ENCODE measurements at places on chromosomes 1 and 21.

GRCh38 chr21:37204580-37204979 lies 62.6 kb downstream of the VPS26C start:
- DNase-seq = no peak

GRCh38 chr1:61370913-61371279 lies 288.5 kb downstream of the NFIA start:
- DNase-seq = no peak

DNA sequence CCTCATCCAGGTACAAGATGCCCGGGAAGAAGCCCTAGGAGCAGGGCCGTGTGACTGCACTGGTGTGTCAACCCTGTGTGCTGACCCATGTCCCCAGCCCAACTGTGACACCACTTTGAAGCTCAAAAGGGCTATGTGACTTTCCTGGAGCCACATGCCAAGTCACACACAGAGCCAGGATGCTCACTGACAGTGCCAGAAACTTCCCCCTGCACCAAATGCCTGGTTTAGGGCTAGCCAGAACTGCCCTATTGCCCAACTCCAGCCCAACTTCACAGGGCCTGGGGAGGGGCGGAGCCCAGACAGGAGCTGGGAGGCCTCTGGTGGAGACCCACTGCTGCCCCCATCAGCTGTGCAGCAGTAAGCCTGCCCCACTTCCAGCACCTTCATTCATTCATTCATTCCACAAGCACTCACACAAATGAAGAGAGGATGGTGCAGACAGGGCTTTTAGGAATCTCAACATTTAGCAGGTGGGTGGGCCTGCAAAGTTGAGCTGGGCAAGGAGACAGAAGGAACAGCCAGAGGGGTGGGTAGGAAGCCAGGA lies 36.7 kb downstream of the KCNQ4 start:
- peak; percentile 62 for DNase-seq

- peak; percentile 68 for DNase-seq
Observed at GRCh38 chr21:41167348-41168342, at the start of gene BACE2. Gene BACE2, plus strand, starts transcription at chr21:41168160. Its CDS starts 104 bp downstream, at chr21:41168264.

DNA sequence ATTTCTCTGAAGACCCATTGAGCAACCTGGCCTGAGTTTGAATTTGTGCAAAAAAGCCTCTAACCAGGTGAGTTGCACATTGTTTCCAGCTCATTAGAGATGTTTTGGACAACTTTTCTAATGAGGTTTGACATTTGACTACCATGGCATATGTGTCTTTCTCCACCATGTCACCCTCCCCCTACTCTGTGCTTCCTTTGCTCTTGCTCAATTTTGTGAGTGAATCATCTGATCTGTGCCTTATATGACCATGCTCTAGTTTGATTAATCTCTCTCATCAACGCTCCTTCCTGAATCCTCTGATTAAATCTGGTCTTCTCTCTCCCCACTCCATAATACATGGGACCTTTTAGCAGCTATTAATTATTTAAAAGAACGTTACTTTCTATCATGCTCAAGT lies 144.8 kb upstream of the SAMSN1 start:
- no peak for DNase-seq

DNA sequence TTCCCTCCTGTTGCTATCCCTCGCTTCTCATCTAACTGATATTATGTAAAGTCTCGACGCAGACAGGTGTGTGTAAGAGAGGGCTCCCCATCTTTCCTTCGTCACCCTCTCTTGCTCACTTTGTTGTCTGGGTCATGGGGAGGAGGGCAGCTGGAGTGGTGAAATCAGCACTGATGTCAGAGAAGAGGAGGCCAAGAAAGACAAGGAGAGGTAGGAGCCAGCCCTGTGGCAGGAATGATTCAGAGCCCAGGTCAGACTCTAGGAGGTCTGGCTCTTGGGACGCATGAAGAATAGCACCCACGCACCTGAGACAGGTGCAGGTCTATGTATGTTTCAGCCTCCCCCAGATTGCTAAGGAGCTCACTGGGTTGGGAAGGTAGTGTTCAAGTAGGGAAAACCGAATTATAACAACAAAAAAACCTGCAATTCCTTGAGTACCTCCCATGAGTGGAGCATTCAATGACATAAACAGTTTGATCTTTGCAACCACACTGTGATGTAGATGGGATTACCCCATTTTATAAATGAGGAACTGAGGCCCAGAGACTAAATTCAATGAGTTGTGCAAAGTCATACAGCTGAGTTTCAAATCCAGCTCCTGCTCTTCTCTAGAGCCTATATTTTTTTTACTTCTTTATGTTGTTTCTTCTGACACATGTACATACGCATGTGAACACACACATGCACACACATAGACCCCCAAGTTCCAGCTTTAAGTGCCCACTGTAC lies 10.4 kb downstream of the NUAK2 start:
- no peak for DNase-seq

GRCh38 chr1:42936309-42937078 lies 22.2 kb downstream of the SLC2A1 start:
- no peak for DNase-seq

DNA sequence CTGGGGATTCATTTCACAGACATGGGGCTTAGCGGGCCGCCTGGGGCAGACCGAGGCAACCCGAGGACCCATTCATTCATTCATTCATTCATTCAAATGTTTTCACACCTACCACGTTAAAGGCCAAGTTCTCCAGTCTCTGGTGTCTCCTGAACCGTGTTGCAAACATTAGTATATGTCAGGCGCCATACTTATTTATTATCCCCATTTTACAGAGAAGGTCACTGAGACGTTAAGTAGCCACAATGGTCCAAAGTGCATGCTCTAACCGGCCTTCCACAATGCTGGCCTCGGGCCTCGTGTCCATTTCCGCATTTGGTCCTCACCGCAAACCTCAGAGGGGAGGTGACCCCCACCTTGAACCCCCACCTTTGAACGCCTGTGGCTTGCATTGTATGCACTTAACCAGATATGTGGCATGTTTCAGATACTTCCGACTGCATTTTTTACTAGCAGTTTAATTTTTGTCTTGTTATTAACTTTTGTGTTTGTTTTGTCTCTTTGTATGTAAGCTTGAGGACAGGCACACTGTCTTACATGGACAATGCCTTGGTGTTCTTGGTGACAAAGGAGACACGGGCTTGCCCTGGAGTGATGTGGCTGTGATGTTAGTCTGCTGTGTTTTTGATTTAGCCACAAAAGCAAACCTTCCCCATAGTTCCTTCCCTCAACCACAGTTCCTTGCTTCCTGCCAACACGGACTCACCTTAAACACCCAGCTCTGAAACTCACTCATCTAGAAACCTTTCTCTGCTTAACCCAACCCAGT lies 1.2 kb upstream of the IFFO2 start:
- DNase-seq = no peak

DNA sequence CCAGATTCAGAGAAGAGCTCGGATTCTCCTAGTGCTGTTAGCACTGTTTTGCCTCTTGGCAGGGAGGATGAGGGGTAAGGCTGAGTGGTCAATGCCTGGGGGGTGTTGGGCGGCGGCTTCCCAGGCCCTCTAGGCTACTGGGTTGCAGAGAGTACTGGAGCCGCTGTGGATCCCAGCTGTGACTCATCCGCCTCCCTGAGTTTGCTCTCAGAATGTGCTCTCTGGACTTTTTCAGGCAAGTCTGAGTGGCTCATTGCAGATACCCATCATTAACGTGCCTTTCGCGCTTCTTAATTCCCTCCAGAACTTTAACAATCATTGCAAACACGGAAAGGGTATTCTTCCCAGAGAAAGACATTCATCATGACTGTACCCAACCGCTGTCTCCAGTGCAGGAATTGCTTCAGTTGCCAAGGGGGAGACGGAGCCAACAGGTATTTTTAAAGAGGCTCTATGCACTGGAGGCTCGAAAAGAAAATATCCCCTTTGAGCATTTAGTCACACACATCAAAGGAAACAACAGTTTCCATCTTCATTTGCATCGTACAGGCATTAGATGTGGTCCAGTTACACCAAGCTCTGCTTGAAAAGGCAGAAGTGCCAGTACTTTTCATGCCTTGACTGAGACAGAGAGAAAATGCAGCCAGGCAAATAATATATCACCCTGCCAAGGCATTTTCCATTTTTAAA lies 14.4 kb upstream of the CAMTA1 start:
- no peak for DNase-seq

- no peak for DNase-seq
Observed at GRCh38 chr1:65734979-65735378, 57.7 kb upstream of the PDE4B start.

- DNase-seq = no peak
Observed at GRCh38 chr1:233097959-233098580, 147.7 kb downstream of the NTPCR start.

DNA sequence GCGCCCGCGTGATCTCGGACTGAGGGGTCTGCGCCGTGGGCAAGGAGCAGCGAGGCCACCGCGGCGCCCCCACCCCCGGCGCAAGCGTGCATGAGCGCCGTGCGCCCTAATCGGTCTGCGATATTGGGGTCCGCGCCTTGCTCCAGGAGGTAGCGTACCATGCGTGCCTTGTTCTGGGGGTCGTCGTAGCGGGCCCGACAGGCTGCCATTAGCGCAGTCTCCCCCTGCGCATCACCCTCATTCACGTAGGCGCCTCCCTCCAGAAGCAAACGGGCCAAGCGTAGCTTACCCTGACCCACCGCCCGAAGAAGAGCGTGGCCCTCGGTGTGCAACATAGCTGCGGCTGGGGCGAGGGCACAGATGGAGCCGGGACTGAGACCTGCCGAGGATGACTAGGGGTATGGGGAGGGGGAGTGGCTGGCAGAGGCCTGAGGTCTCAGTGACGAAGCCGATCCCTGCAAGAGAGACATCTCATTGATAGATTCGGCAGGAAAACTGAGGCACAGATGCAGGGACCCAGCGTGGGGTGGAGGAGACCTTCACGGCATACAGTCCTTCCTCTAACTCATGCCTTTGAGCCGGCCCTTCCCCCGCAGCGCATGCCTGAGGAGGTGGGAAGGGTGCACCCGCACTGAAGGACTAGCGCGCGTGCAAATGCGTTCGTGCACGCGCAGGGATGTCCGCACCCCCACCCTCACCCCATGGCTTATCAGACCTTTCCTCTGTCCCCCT lies 2.8 kb downstream of the ANKRD34A start:
- peak; percentile 31 for DNase-seq

DNA sequence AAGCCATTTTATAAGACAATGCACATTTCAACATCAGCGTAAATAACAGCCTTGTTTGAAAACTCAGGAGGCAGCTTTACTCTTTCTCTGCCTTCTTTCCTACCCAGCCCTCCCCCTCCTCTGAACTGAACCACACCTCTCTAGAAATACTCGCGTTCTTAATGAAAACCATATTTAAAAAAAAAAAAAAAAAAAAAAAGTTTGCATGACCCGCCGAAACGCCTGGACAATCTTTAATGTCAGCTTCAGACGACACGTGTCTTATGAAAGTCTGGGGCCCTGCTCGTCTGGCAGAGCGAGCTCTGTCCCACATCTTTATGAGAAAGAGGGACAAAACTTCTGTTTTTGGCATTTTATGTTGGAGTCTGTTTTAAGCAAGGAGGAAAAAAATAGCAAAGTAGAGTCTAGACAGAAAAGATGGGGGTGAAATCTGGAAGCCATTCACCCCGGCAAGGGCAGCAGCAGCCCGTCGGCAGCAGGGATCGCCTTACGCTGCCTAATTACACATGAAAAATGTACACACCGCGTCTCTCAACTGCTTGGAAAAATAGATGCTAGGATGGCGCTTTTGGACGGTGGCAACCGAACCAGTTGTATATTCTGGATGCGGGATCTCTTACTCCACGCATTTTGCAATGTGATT lies 130.4 kb upstream of the ETS2 start:
- DNase-seq = no peak
